Spinal cord (tissue), 10 donors: ENCODE measurements at places on chromosomes 2 and 18.

GRCh38 chr2:179661986-179662385 is 199.4 kb downstream of the ZNF385B start:
- DNase-seq = no peak

- no peak for DNase-seq
Measured at GRCh38 chr18:78237864-78238263, 741.8 kb upstream of the SALL3 start.

DNA sequence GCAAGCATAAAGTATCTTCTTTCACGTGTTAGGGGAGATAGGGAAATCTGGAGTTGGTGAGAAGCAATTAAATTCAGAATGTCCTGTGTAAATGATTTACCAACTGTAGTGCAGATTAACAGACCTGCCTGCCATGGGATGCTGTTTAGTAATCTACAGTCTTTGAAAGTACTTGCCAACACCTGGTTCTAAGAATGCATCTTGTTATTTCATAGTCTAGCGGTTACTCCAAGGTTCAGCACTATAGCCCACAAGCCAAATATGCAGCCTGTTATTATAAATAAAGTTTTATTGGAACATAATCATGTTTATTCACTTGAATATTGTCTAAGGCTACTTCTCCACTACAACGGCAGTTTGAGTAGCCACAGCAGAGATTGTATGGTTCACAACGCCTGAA is 100.8 kb downstream of the OSBPL6 start:
- no peak for DNase-seq

GRCh38 chr18:63788447-63789096 is 13.4 kb downstream of the SERPINB7 start:
- DNase-seq = no peak

- no peak for DNase-seq
Measured at GRCh38 chr2:669323-669722, 7.9 kb downstream of the TMEM18 start.

- DNase-seq = no peak
Measured at GRCh38 chr2:234705108-234705507, 208.2 kb upstream of the ARL4C start.

DNA sequence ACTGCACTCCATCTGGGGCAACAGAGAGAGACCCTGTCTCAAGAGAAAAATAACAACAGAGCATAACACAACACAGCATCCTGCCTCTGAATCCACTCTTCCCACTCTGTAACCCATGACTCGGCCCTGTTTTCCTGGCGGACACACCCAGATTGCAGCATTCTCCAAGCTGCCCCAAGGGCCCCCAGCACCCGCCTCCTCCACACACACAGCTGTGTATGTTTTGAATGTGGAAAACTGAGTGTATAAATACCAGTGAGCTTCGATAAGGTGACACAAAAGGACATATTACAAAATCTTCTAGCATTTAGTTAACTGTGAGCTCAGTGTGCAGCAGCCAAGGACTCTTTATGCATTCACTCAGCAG is 13.0 kb downstream of the IMPA2 start:
- no peak for DNase-seq

GRCh38 chr2:170218456-170218855 is 40.5 kb downstream of the MYO3B start:
- no peak for DNase-seq

DNA sequence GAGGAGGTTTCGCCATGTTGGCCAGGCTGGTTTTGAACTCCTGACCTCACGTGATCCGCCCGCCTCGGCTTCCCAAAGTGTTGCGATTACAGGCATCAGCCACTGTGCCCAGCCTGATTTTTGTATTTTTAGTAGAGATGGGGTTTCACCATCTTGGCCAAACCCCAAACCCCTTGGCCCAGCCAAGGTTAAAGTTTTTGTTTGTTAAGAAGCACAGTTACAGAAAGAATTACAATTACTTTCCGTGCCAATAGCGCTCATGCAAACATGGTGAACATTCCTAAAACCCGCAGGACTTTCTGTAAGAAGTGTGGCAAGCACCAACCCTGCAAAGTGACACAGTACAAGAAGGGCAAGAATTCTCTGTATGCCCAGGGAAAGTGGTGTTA is 26.1 kb downstream of the ITSN2 start:
- DNase-seq = no peak

GRCh38 chr2:40480073-40480472 is 28.2 kb upstream of the SLC8A1 start:
- no peak for DNase-seq

- DNase-seq = no peak
Measured at GRCh38 chr18:56067969-56068671, 480.1 kb upstream of the TCF4 start.

- no peak for DNase-seq
Measured at GRCh38 chr2:215832791-215833190, 180.6 kb downstream of the MREG start.

DNA sequence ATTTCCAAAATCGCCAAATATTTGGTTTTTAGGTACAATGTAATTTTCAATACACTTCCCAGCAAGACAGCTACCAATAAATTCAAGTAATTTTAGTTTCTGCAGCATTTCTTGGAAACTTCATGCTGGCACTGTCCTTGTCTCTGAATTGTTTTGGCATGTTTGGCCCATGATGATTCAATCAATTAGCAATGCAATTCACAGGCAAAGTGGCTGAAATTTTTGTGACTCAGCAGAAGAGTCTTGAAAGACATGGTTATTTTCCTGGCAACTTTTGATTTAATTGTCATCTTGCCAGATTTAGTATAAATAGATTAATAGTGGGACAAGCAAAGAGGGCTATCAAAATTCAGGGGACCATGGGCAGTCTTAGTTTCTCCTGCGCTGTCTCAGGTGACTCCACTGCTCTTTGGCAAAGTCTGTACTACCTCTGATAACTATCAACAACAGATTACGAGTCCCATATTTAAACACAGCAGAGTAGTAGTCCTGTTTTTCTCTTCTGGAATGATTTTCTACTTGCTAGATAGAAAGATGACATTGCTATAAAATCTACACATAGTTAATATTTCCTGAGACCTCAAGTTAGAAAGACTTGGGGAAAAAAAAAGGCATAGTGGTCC is 88.9 kb upstream of the CYP26B1 start:
- DNase-seq = no peak

GRCh38 chr2:237254911-237255578 is 158.9 kb downstream of the COL6A3 start:
- no peak for DNase-seq

DNA sequence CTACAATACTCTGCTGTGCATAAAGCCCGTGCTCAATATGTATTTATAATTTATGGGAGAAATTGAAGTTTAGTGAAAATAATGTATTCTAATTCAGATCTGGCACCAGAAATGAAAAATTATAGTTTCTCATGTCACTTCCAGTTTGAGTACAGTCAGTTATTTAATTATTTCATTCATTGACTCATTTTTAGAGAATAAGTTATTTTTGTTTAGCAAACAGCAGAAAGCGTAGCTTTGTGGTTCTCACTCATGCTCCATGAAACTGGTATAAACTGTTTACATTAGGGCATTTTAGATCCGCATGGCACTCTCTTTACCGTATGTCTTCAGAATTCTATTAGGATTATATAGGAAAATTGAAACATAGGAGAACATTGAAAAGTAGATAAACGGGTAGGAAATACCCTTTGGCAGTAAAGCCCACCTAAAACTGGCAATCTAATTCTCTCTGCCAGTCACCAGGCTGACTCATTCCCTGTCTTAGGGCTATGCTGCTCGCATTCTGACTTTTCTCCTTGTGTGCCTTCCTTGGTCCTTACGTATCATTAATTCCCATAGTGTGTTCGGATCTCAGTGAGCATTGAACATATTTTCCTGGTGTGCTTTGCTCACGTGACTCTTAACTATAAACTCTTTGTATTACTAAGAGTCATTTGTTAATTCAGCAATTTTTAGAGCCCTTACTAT is 106.0 kb downstream of the ZNF236 start:
- DNase-seq = no peak

DNA sequence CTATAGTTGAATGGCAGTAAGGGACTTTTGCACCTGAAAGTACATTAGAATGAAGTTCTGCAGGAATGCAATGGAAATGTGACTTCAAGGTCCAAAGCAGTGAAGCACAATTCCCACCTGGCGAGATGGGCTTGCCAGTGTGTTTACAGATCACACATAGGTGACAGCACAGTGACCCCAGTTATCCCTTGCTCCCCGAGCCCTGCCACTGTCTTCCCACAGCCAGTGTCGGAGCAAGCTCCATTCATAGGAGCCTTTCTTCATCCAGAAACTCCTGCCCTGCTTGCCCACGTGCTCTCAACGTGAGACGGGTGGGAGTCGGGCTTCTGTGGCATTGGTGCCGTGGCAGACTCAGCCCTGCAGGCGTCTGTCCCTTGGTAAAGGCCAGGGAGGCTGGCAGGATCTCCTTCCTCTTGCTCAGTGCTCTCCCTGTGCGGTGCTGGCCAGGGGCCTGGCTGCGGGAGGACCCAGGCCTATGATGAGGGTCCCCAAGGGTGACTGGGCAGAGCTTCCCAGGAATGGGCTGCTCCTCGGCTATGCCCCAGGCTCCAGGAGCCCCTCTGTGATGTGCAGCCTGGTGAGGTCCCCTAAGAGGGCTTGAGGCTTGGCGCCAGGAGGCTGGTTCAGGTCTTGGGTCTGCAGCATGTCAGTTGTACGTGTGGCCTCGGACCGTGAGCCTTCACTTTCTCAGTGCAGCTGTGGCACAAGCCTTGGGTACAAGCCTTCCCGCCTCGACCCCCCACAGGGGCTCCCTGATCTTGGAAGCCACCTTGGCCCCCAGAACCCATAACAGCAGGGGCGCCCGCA is 40.2 kb downstream of the SNED1 start:
- no peak for DNase-seq

DNA sequence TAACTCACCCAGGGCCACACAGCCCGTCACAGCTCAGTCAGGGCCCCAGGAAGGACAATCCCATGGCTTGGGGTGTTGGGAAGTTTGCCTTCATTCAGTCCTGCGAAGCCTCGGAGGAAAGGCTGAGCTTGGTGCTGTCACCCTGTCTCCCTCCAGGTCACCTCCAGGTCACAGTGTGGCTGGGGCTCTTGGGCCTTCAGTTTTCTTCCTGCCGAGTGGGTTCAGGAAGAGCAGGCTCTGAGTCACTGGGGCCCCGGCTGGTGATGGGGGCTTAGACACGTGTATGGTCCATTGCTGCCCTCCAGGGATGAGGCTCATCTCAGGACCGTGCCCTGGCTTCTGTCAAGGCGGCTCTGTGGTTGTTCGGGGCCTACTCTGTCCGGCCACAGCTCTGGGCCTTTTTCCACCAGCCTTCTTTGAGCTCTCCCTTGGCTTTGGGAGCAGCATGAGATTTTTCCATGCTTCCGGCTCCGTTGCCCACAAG is 118.6 kb downstream of the INHBB start:
- no peak for DNase-seq

GRCh38 chr2:172429301-172429968 is 2.0 kb downstream of the ITGA6 start:
- no peak for DNase-seq

GRCh38 chr2:222769446-222769845 is 91.4 kb upstream of the ACSL3 start:
- DNase-seq = no peak

DNA sequence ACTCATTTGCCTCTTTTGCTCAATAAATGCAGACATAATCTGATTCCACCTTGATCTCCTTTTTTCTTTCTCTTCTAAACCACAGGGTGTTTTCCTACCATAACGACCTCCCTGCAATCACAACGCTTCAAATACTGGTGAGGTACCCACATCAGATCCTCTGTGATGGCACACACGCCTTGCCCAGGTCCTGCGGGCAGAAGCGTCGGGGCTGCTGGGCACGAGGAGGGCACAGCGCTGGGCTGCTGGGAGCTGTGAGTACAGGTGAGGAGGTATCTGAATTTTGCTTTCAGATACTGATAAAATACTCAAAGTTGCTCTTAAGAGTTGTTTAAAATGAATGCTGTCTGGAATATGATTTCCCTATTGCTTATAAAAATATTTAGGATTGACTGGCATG is 186.1 kb upstream of the PXDN start:
- DNase-seq = no peak

GRCh38 chr2:231286964-231287363 is 88.5 kb downstream of the ARMC9 start:
- DNase-seq = no peak

DNA sequence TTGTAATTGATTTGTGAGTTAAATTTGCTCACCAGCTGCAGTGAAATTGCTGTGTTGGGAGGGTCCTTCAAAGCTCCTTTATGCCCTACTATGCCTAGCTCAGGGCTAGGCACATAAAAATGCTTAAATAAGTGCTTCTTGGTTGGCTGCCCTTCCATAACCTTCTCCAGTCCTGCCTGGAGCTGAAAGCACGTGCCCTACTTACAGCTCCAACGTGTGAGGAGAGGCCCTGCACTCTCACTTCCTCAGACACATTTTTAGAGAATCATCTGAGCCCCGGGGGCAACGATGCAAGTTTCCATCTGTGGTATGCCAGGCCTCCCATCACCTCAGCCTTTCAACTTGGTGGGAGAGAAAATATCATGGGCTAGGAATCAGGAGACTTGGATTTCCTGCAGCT is 202.7 kb downstream of the BCL11A start:
- no peak for DNase-seq

DNA sequence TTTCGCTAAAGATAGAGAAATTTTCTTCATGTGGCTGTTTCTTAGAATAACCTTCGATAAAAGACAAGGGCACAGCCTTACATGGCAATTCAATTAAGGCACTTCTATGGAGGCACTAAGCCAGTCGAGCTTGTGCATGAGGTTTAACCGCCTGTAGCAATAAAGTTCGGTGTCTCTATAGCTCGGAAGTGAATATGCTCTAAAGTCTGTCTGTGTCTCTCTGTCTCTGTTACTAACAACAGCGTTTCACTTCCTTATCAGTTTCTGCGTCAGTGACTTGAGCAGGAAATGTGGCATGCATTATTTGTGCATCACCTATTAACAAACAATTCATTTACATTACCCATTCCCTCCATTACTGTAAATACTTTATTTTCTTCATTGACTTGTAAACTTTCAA is 365.1 kb upstream of the NETO1 start:
- no peak for DNase-seq

DNA sequence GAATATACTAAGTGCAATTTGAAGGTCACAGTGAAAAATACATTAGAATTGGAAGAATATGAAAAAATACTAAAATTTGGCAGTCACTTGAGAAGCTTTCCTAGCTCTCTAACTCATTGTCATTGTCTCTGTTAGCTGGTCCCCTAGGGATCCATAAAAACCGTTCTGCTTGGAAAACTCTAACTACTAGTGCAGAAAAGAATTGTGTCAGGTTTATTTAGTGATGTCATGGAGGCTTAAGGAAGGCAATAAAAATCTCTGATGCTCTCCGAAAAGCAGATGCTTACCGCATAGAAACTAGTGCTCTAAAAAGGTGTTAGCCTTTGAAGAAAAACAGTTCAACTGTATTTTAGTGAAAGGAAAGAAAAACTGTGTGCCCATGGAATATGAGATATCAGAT is 150.1 kb upstream of the DLGAP1 start:
- DNase-seq = no peak

DNA sequence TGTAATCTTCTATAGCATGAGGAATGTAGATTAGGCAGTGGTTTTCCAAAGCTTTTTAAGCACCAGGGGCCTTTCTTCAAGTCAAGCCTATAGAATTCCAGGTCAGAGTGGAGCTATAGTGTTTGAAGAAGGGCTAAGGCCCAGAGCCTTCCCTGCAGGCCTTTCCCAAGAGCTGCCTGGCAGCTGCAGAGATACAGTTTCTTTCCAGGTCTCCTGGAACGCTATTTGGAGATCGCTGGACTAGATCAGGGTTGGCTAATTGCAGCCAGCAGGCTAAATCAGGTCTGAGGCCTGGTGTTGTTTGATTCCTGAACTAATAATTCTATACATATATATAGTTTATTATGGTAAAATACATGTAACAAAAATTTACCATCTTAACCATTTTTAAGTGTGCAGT is 319.0 kb upstream of the SPRED2 start:
- no peak for DNase-seq
